ENCODE measurements at places on chromosomes 16 and 17.

- DNase-seq = no peak
Observed at GRCh38 chr17:55859301-55859795, 108.5 kb downstream of the PCTP start.

DNA sequence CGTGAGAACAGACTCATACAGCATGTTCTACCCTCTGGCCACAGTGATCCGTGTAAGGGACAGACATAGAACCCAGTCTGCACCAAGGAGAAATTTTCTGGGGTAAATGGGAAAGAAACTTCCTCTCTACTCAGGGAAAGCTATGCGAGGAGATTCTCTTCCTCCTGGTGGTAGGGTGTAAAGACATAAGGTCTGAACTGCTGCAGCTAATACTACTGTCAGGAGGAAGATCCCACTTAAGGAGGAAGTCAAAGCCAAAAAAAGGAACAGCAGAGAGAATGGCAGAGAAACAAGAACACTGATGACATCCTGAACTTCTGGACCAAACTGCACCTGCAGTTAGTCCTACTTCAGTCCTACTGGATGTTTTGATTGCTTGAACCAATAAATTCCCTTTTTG, 7.1 kb upstream of the TM4SF5 start:
- no peak for DNase-seq

DNA sequence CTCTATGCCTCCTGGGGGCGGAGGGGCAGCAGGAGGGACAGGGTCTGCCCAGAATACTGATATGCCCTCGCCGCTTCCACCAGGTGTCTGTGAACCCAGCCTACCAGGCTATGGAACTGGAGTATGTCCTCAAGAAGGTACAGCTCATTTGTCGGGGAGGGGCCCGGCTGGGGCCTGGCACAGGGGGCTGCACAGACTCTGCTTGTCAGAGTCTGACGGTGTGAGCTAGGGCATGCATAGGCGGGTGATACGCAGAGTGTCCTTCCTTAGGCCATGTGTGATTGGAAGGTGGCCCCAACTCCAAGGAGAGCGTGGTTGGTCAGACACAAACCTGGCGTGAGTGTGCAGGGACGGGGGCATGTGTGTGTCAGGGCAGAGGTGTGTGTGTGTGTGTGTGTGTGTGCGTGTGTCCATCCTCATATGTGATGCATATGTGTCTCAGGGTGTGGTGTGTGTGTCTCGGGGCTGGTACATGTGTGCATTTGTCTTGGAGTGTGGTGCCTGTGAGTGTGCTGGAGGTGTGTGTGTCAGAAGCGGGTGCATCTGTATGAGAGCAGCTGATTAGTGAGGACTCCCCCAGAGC, 7.0 kb downstream of the CHAD start:
- no peak for DNase-seq

GRCh38 chr17:7977805-7978204, 24.6 kb upstream of the GUCY2D start:
- DNase-seq = no peak

Measured in SJSA1 (cell line).